Endothelial cell (in vitro differentiated cells): ENCODE measurements at places on chromosomes 3 and 15. TPM values are rescaled to one million over a fixed set of nuclear protein-coding genes. Genes with fewer than 3 reads are reported as not detected.

GRCh38 chr3:164453714-164454113, 624.6 kb downstream of the SI start:
- no peak for DNase-seq

GRCh38 chr15:62444104-62445022, 279.3 kb upstream of the C2CD4B start:
- DNase-seq = no peak

The HYAL3 gene
- 12.7 TPM for total RNA-seq

DNA sequence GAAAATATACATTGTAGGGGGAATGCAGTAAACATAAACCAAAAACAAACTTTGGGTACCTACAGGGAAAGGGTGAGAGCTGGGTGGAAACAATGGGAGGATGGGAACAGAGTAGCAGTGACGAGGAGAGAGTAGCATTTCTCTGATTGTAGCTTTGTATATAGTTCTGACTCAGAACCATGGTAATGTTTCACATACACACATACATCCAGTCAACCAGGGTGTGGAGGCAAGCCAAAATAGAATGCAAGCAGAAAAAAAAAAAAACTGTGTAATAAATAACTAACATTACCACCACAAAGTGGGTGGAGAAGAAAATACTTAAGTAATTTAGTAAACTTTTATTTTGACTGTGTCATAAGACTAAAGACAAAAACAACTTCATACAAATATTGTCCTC, 27.2 kb downstream of the BCL2A1 start:
- DNase-seq = no peak

DNA sequence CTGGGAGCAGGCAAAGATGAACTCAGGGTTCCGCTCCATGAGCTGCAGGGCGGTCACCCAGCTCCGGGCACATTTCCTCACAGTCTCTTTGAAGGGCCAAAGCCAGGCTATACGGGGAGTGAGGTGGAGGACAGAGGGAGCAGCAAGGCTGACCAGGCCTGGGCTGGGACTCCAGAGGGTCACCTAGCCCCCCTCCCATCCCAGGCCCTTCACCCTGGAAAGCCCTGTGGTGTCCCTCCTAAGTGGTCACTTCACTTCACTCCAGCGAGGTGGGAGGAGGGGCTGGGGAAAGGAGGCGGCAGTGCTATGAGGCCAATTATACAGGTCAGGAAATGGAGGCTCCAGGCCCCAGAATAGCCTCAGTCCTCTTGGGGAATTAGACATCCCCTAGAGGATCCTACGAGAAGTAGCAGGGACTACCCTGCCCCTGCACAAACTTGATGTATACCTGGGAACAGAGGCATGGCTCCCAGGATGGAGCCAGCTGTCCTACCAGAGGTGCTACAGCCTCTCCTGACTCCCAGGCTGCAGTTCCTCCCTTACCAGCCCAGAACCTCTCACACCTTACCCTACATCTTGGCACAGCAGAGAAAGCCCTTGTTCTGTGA, 5.7 kb downstream of the MAN2C1 start:
- DNase-seq = no peak

The SLC28A2 gene
- total RNA-seq = not detected

DNA sequence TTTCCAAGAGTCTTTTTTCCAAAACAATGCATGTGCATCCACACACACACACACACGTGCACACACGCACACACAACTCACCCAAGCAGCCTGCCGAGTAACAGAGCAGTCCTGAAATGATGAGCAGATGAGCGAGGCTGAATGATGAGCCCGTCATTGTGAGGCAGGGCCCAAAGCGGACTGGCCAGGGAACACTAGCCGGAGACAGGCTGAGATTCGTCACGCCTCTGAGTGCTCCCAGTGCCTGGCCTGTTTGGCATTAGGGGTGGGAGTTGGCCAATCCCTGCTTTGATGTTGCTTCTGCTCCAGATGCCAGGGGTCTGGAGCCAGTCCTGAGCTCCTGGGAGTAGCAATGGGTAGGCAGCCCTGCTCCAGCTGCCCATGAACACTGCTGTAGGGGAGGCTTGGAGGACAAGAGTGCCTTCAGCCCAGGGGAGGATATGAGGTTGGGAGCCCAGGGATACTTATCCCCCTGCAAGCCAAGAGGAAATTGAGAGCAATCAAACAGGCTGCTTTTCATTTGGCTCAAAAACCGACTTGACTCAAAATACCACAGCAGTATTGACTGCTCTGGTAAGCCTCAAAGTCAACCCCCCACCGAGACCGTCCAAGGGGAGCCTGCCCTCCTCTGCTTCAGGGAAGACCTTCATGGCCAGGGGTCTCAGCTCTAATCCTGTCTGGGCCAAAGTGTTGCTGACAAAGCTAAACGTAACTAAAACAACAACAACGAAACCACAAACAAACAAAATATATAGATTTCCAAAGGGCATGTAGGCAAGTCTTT, 22.9 kb downstream of the COLQ start:
- no peak for DNase-seq

The XCR1 gene
- not detected for total RNA-seq

The TMEM212 gene
- not detected for total RNA-seq

The SEMA3B gene
- total RNA-seq = 1.7 TPM

The TGM4 gene
- total RNA-seq = not detected

- no peak for DNase-seq
These were observed 3.9 kb downstream of the AEN start for GRCh38 chr15:88624971-88625490.

The GOLGA8J gene
- not detected for total RNA-seq

DNA sequence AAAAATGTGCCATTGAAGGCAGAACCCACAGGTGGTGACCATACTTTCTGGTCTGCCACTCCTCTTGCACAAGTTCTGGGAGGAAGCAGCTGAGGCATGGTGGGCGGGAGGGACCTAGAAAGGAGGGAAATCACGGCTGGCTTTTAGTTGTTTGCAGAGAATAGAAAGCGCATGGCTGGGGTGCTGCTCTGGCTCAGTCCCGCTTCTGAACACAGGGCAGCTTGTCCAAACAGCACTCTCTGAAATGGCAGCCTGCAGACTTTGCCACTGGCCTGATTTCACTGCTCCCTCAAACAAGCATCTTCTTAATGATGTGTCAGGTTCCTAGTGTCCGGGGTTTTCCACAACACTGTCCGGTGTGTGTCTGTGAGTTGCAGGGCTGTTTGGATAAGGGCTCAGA, 76.7 kb downstream of the AAGAB start:
- DNase-seq = no peak

DNA sequence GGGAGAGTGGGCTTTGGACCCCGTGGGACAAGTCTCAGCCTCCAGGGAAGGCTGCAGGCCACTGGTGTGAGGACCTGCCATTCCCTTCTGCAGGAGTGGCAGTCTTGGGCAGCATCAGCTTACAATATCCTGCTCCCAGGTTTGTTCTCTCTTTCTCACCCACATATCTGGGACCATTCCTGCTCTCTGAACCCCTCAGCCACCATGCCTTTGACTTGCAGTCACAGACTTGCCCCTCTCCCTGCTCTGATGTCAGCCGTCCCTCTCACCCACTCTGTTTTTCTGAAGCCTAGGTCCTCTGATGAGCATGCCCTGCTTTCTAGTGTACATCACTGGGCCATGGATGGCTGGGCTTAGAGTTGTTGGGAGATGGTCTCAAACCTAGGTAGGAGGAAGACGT, 282.1 kb downstream of the EPHB1 start:
- no peak for DNase-seq

The KLHL40 gene
- total RNA-seq = not detected

DNA sequence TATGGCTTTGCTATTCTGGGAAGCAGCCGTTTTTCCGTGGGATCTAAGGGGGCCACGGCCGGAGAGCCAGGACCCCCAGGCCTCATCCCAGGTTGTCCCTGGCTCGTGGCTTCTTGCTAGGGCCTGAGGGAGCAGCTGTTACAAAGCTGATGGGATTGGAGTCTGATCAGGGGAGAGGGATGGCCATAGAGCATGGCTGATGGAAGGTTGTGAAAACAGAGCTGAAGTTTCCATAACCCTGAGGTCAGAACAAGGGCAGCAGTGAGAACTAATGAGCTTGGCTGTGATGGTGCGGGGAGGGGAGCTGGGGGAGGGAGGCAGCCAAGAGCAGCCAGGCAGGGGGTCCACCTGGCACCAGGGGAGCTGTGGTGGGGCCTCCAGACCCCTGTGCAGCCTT, 63.0 kb downstream of the LINGO1 start:
- no peak for DNase-seq

GRCh38 chr3:72483554-72484104, 364.6 kb downstream of the SHQ1 start:
- DNase-seq = no peak

GRCh38 chr15:48996276-48996675, 32.6 kb upstream of the SHC4 start:
- no peak for DNase-seq

DNA sequence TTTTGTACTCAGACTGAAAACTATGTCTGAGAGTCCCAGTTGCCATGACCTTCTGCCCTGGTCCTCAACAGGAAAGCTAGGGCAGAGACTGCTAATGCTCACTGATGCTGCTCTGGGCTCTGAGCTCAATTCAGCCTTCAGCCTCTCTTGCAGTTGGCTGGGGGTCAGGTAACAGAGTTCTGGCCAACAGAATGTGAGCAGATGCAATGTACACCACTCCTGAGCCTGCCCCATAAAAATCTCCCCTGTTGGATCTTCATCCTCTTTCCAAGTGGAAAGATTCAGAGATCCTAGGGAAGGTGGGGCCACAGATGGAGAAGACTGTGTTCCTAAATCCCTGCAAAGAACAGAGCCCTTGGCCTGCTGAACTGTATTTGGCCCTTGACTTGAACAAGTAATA, 87.8 kb downstream of the PDZRN3 start:
- DNase-seq = no peak

GRCh38 chr3:81743096-81744025, 18.1 kb downstream of the GBE1 start:
- DNase-seq = no peak

- DNase-seq = peak; percentile 54
These were observed 27.9 kb upstream of the SLC6A1 start for GRCh38 chr3:10964537-10965167.

The VIPR1 gene
- 5.4 TPM for total RNA-seq

- no peak for DNase-seq
These were observed 64.3 kb downstream of the MEGF11 start for GRCh38 chr15:66189291-66189690.

DNA sequence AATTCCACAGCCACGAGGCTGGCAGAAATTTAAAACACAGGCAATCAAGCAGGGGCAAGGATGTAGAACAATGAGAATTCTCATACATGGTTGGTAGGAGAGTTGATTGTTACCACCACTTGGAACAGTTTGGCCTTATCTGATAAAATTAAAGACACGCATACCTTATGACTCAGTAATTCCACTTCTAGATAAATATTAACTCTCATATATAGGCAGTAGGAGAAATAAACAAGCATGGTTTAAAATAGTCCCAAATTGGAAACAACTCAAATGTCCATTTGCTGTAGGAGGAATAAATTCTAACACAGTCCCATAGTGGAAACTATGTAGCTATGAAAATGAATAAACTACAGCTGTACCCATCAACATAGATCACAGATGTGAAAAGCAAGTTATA, 42.3 kb upstream of the USP3 start:
- no peak for DNase-seq

GRCh38 chr15:91919014-91919534, 65.6 kb downstream of the SLCO3A1 start:
- DNase-seq = no peak

DNA sequence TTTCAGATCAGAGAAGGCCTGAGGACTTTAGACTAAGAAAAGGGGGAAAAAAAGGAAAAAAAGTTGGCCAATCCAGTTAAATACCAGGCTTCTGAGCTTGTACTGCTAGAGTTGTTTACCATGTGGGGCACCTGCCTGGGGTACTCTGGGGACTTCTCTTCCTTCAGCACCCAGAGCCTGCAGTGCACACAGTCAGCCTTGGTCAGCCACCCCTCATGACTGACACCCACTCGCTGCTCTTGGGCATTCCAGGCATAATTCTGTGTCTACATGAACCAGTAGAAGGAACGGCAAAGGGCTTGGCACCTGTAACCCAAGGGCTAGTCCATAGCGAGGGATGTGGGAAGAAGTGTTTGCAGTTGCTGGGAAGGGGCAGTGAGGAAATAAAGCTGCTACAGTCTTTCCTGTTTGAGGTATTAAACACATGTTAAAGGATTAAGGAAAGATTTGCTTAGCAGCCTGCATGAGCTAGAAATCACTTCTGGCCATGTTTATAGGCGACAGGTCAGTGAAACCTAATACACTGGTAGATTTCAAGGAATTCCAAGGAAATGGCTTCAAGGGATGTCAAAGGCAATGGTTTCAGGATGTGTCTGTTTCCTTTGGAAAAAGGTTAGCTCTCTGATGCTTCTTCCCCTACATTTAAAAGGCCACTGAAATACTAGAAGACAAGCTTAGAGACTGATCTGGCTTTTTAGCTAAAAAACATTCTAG, 232.5 kb downstream of the CHST2 start:
- peak; percentile 13 for DNase-seq

GRCh38 chr3:33803894-33804526, 5.6 kb downstream of the PDCD6IP start:
- no peak for DNase-seq

DNA sequence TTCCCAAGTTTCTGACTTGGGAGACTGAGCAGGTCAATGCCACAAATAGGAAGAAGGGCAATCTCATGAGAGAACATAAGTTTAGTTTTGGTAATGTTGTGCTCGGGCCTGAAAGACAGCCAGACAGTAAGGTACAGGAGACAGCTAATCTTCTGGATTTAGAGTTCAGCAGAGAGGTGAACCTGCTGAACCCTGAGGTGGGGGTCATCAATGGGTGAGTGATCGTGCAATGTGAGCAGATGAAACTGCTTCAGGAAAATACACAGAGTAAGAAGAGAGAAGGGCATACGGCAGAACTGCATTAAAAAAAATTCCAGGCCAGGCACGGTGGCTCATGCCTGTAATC, 23.3 kb downstream of the RUBCN start:
- DNase-seq = no peak

The CGNL1 gene
- 238 TPM for total RNA-seq

The SCN11A gene
- 0.69 TPM for total RNA-seq

GRCh38 chr3:74009961-74010844, 385.5 kb upstream of the PDZRN3 start:
- DNase-seq = no peak

GRCh38 chr15:38300395-38300794, 47.8 kb downstream of the SPRED1 start:
- no peak for DNase-seq

DNA sequence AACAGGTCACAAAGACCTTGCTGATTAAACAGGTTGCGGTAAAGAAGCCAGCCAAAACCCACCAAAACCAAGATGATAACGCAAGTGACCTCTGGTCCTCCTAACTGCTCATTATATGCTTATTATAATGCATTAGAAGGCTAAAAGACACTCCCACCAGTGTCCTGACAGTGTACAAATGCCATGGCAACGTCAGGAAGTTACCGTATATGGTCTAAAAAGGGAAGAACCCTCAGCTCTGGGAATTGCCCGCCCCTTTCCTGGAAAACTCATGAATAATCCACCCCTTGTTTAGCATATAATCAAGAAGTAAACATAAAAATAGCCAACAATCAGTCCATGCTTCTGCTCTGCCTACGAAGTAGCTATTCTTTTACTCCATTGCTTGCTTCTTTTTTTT, 108.1 kb downstream of the MAGI1 start:
- DNase-seq = no peak

The C3orf33 gene
- total RNA-seq = 1.1 TPM

The MYL3 gene
- not detected for total RNA-seq

GRCh38 chr15:89346516-89347231, 12.1 kb upstream of the POLG start:
- no peak for DNase-seq

- no peak for DNase-seq
These were observed 381.9 kb upstream of the AGTR1 start for GRCh38 chr3:148315756-148316155.
